ENCODE measurements at places on chromosomes 3 and 15.

GRCh38 chr3:14787630-14788029 lies 31.1 kb upstream of the FGD5 start:
- no peak for DNase-seq

DNA sequence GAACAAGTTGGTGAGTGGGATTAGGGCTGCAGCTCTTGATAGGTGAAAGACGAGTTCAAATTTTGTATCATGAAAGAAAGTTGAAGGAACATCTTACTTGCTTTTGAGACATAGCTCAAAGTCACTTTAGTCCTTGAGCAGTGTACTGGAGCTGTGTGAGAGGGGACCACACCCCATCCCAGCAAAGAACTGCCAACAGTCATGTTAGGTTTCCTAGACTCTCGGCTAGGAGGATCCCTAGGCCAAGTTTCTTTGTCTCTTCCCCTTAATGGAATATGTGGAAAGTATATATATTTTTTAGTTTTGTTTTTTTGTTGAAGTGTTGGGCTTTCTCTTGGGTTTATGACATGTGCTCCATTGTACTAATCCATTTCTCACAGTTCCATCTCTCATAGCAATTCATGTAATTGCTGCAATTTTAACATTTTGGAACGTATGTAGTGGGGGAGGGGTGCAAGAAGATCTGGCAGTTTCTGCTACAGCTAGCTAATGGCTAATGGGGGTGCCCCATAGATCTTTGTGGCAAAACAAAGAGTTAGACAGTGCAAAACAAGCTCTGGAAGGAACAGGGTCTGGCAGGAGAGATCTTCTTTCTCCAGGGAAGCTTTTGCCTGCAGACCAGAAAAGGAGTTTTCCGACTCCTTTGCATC lies 25.1 kb downstream of the TLNRD1 start:
- no peak for DNase-seq

GRCh38 chr15:70375586-70375985 lies 277.9 kb upstream of the TLE3 start:
- DNase-seq = no peak

GRCh38 chr15:68626283-68626682 lies 47.5 kb downstream of the CORO2B start:
- no peak for DNase-seq

GRCh38 chr3:63964681-63965485 lies 52.7 kb upstream of the SCAANT1 start:
- peak; percentile 56 for DNase-seq

GRCh38 chr15:73608941-73609340 lies 24.2 kb downstream of the NPTN start:
- no peak for DNase-seq
